Lower leg skin (tissue), 4 donors: ENCODE measurements at places on chromosomes 5 and 9. TPM values are rescaled to one million over a fixed set of nuclear protein-coding genes. Genes with fewer than 3 reads are reported as not detected.

The MAMDC2 gene
- total RNA-seq, result 8.7 TPM

DNA sequence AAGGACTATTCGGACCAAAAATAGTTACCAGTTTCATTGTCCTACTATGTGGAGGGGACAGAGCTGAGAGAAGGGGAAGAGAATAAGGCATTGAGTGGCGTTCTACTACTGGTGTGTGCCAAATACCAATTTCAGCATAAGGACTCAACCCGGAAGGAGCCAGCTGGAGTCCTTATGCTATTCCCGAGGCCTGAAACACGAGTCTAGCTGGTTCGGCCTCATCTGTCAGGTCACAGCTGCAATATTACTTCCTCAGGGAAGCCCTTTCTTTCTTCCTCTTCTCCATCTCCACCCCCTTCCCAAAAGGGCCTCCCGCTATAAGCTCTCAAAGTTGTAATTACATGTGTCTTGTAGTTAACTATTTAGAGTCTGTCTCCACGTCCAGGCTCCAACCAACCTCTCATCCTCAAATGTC, 20.5 kb upstream of the FER start:
- peak; percentile 57 for DNase-seq

The TSLP gene
- 0.46 TPM for total RNA-seq

- no peak for DNase-seq
Observed at GRCh38 chr5:35246900-35247647, 16.8 kb upstream of the PRLR start.

DNA sequence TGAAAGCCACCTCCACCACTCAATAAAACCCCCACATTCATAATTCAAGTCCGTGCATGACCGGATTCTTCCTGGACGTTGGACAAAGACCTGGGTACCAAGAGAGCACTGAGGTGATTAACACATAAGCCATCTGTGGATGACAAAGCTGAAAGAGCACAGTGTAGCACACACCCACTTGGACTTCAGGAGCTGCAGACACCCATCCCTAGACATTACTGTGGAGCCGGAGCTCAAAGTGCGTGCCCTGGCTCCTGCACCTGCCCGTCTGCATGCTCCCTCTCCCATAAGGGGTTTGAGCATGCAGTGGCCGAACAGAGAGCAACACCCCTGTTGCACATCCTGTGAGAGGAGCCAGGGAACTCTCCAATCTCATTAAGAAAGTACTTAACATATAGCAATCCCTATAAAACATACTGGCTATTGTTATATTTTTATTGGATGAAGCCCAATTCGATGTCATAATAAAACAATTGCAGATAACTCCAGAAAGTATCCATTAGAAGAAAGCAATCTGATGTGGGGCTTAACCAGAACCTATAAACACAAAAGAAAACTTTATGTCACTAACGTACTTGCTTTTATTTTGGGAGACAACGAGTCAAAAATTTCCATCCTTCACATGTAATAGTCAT, 1174.2 kb upstream of the C9orf72 start:
- no peak for DNase-seq

- DNase-seq, result peak; percentile 87
Observed at GRCh38 chr9:87725356-87725899, 491 bp upstream of the CTSL start.

The FBP2 gene
- total RNA-seq, result 1.5 TPM

The SPATA31C1 gene
- total RNA-seq, result not detected

GRCh38 chr9:108549184-108549583, 306.6 kb downstream of the ACTL7B start:
- no peak for DNase-seq

DNA sequence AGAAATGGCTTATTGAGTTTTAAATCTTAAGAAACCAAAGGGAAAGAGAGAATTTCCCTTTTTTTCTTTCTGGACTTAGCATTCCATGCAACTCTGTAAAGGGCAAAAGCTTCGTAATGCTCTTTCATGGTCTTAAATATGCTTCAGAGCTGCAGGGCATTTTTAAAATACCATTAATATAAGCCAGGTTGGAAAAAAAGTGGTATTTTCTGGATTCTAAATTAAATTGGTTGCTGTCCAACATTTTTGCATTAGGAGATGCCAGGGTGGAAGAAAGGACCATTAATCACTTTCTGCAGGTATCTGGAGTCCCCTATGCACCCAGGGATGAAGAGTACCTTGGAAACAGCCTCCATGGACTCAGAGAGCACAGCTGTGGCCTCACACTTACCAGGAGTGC, 215.1 kb upstream of the DAPK1 start:
- no peak for DNase-seq

The OLFM1 gene
- total RNA-seq, result 7.5 TPM

- no peak for DNase-seq
Observed at GRCh38 chr9:136259517-136259813, 13.9 kb upstream of the QSOX2 start.

GRCh38 chr9:130561056-130561455, 18.3 kb upstream of the FUBP3 start:
- no peak for DNase-seq

- DNase-seq, result no peak
Observed at GRCh38 chr9:117030254-117030768, 343.2 kb downstream of the TRIM32 start.

GRCh38 chr9:107036367-107036766, 173.4 kb downstream of the ZNF462 start:
- DNase-seq, result no peak

The GLRA1 gene
- total RNA-seq, result not detected

GRCh38 chr5:5046680-5047502, 93.2 kb upstream of the ADAMTS16 start:
- no peak for DNase-seq

The ACTBL2 gene
- total RNA-seq, result 2.2 TPM

GRCh38 chr9:69173497-69173890, 583 bp upstream of the TJP2 start:
- no peak for DNase-seq

DNA sequence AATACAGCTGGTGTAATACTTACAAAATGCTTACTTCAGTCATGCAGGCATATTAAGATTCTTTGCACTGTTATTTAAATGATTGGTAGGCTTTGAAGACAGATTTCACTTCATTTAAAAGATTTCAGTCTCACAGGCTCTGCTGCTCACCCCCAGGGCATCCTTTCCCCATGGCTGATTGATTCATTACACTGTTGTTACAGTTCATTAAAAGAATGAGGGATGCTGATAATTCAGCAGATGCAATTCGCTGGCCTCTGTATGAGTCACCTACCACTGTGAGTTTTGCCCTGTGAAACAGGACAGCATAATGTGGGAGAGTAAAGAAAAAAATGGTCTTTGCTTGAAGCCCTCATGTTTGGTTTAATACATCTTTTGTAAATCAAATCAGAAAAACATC, 246.9 kb downstream of the CYLC2 start:
- no peak for DNase-seq

The CEL gene
- 31.2 TPM for total RNA-seq
